ENCODE measurements at places on chromosomes 16 and 17. TPM values are rescaled to one million over a fixed set of nuclear protein-coding genes. Genes with fewer than 3 reads are reported as not detected.

GRCh38 chr17:4861052-4861451, 27.9 kb downstream of the MINK1 start:
- no peak for DNase-seq
- peaks cover 4% of the 10 kb centered on the region for H3K36me3 ChIP-seq

- H3K4me3 ChIP-seq = no peak overlapping the region
- no peaks in the 10 kb centered on the region for H3K4me1 ChIP-seq
- H3K27me3 ChIP-seq = no peaks in the 10 kb centered on the region
- no peak overlapping the region for H3K27ac ChIP-seq
- no peak for DNase-seq
These were observed 6.5 kb downstream of the SLC5A11 start for GRCh38 chr16:24852281-24852721.

GRCh38 chr16:75254359-75254837, 3.0 kb upstream of the BCAR1 start:
- DNase-seq = no peak
- H3K27ac ChIP-seq = no peak overlapping the region
- H3K27me3 ChIP-seq = no peaks in the 10 kb centered on the region

- no peaks in the 10 kb centered on the region for H3K4me1 ChIP-seq
- H3K27me3 ChIP-seq = no peaks in the 10 kb centered on the region
- no peak overlapping the region for H3K27ac ChIP-seq
- no peak overlapping the region for H3K4me3 ChIP-seq
- H3K36me3 ChIP-seq = no peaks in the 10 kb centered on the region
These were observed 410.9 kb upstream of the SOX9 start for GRCh38 chr17:71709946-71710345.

SP6 gene
- total RNA-seq = 0.26 TPM

DNA sequence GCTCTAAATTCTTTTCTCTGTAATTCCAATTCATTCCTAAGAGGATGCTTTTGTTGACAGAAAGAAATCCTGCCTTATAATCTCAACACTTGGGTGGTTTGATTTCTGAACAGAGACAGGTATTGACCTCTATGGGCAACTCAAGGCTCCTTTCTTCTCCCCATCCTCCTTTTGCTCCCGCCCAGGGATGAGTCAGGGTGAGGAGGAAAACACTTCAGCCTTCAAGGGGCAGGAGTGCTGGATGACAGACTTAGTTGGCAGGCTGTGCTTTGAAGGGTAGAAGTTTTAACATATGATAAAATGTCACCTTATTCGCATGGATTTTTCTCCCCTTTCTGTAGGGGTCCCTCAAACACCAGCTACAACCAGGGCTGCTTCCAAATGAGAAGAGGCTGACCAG, 16.7 kb upstream of the TOM1L1 start:
- H3K27ac ChIP-seq = no peak overlapping the region
- DNase-seq = no peak
- no peak overlapping the region for H3K4me3 ChIP-seq
- H3K27me3 ChIP-seq = no peaks in the 10 kb centered on the region

SARM1 gene
- total RNA-seq = 13.7 TPM

DNA sequence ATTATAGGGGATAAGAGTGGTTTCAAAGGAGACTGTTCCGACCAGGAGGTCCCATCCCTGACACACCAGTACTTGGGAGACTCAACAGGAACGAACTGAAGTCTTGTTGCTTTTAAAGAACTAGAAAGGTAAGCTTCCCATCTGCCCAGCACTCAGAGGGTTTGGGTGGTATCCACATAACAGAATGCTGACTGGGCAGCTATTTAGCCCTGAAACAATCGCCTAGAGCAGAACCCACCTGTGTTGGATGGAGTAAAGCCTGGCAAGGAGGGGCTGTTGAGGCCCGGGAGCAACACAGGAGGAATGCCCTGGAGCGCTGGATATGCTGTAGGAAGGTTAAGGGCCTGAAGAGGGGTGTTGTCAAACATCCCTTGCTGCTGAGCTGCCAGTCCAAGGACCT, 254.9 kb downstream of the ZFHX3 start:
- no peaks in the 10 kb centered on the region for H3K36me3 ChIP-seq
- DNase-seq = no peak
- H3K27ac ChIP-seq = no peak overlapping the region
- peaks cover 16% of the 10 kb centered on the region for H3K4me1 ChIP-seq
- no peak overlapping the region for H3K4me3 ChIP-seq
- no peaks in the 10 kb centered on the region for H3K27me3 ChIP-seq

- no peak overlapping the region for H3K4me3 ChIP-seq
- no peak overlapping the region for H3K27ac ChIP-seq
- H3K4me1 ChIP-seq = no peaks in the 10 kb centered on the region
- no peak for DNase-seq
- H3K36me3 ChIP-seq = no peaks in the 10 kb centered on the region
These were observed 142.5 kb upstream of the ELAC2 start for GRCh38 chr17:13160296-13160695.

DNA sequence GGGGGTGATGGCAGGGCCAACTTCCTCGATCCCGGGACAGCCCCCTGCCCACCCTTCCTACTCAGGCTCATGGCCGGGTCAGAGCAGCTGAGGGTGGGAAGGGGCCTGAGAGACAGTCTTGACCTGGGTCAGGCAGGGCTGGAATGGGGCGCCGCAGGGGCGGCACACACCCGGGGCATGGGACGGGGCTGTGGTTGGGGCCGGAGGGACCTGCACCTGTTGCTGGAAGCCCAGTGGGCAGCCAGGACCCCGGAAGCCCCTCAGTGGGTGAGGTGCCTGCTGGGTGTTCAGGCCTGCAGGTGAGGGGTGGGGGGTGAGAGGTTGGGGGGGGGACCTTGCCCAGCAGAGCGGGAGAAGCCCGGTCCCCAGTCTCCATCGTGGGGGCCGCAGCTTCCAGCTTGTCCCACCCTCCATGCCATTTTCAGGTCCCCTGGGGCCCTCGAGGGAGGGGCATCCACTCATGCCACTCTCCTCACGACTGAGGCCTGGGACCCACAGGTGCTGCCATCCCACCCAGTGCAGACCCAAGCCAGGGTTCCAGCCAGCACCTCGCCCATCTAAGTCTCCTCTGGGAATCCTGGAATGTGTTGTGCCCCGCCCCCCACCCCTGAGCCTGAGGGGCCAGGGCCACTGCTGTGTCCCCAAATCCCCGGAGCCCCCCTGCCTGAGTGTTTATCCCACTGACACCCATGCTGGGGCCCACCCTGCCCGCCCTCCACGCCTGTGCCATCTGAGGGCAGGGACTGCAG, 43.4 kb upstream of the ACSF3 start:
- H3K4me1 ChIP-seq = no peaks in the 10 kb centered on the region
- no peaks in the 10 kb centered on the region for H3K27me3 ChIP-seq
- H3K36me3 ChIP-seq = no peaks in the 10 kb centered on the region
- no peak for DNase-seq
- no peak overlapping the region for H3K4me3 ChIP-seq

FBXW10 gene
- not detected for total RNA-seq

ARL4D gene
- 2.1 TPM for total RNA-seq

DNA sequence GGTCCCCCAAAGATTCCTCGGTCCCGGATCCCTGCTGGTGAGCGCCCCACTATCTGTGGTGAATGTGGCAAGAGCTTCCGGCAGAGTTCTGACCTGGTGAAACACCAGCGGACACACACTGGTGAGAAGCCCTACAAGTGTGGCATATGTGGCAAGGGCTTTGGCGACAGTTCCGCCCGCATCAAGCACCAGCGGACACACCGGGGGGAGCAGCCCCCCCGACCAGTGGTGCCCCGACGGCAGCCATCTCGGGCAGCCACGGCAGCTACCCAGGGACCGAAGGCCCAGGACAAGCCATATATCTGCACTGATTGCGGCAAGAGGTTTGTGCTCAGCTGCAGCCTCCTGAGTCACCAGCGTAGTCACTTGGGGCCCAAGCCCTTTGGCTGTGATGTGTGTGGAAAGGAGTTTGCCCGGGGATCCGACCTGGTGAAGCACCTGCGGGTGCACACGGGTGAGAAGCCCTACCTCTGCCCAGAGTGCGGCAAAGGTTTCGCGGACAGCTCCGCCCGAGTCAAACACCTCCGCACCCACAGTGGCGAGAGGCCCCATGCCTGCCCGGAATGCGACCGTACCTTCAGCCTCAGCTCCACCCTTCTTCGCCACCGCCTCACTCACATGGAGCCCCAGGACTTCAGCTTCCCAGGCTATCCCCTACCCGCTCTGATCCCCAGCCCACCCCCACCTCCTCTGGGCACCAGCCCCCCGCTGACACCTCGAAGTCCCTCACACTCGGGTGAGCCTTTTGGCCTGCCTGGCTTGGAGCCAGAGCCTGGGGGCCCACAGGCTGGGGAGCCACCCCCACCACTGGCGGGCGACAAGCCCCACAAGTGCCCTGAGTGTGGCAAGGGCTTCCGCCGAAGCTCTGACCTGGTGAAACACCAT, 2.8 kb downstream of the ZNF48 start:
- no peak overlapping the region for H3K27ac ChIP-seq
- no peaks in the 10 kb centered on the region for H3K36me3 ChIP-seq
- H3K27me3 ChIP-seq = no peaks in the 10 kb centered on the region
- DNase-seq = no peak
- no peak overlapping the region for H3K4me3 ChIP-seq
